ENCODE measurements at places on chromosomes 3 and 15. TPM values are rescaled to one million over a fixed set of nuclear protein-coding genes. Genes with fewer than 3 reads are reported as not detected.

The UPK1B gene
- total RNA-seq = not detected

The ACKR4 gene
- not detected for total RNA-seq

The BHLHE40 gene
- total RNA-seq = 225 TPM

The PPM1L gene
- 3.8 TPM for total RNA-seq

The COL6A5 gene
- total RNA-seq = not detected

The TIMMDC1 gene
- 76.0 TPM for total RNA-seq

The ATP6V1A gene
- total RNA-seq = 32.9 TPM

The TRPM1 gene
- not detected for total RNA-seq

The ITIH1 gene
- not detected for total RNA-seq

The IMPG2 gene
- total RNA-seq = 0.42 TPM

The SERINC4 gene
- 0.17 TPM for total RNA-seq

The GOLGA6A gene
- total RNA-seq = not detected

The SLC28A2 gene
- total RNA-seq = not detected

The BCL2A1 gene
- total RNA-seq = 34.6 TPM

The FETUB gene
- total RNA-seq = not detected

The MST1R gene
- 1.7 TPM for total RNA-seq

The LRRC2 gene
- 0.45 TPM for total RNA-seq

The SYNPR gene
- total RNA-seq = not detected

The KNL1 gene
- total RNA-seq = 43.8 TPM

The RARB gene
- not detected for total RNA-seq

The EFCAB12 gene
- total RNA-seq = 1.2 TPM

The B3GNT5 gene
- 0.79 TPM for total RNA-seq

The CATSPER2 gene
- total RNA-seq = 2.2 TPM

The GATM gene
- total RNA-seq = 3.5 TPM

The CCDC39 gene
- not detected for total RNA-seq

The DYNC1LI1 gene
- total RNA-seq = 29.5 TPM

The EAF2 gene
- 11.4 TPM for total RNA-seq

The ADAMTSL3 gene
- total RNA-seq = not detected

The SLC22A14 gene
- total RNA-seq = 0.17 TPM

The RTP4 gene
- total RNA-seq = 17.1 TPM

The ANKRD34C gene
- total RNA-seq = not detected

The SAMD7 gene
- total RNA-seq = not detected

The ITGA11 gene
- total RNA-seq = 0.61 TPM

The IL20RB gene
- total RNA-seq = 1.9 TPM

The IL5RA gene
- total RNA-seq = 0.64 TPM

The PRSS50 gene
- not detected for total RNA-seq

The EPHB1 gene
- total RNA-seq = 0.39 TPM

The MESP2 gene
- total RNA-seq = not detected

The CIDEC gene
- total RNA-seq = not detected

The CNTN3 gene
- total RNA-seq = not detected

The CHL1 gene
- total RNA-seq = not detected

The BNC1 gene
- not detected for total RNA-seq

All from activated naive CD8-positive, alpha-beta T cell treated with anti-CD3 and anti-CD28 coated beads, Interleukin-2, amount 10 ng/mL, durations not matched to agents 7 days and 5 days (primary cell).